Hematopoietic multipotent progenitor cell (in vitro differentiated cells): ENCODE measurements at places on chromosomes 13 and 19.

DNA sequence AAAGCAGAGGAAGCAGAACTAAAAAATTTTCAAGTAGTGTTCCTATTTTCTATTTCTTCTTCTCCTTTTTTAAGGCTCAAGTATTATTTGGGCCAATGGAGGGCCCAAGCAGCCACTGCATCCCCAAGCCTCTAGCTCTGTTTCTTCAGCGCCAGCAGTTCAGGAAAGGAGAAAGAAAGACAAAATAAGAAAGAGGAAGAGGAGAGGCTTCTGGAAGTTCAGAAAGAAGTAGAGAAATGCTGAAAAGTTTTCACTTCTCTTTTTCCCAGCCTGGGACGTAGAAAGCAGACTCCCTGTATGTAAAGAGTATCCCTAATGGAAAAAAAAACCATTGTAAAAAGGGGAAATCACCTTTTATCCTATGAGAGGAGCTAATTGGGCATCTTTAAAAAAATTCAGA is 165.5 kb upstream of the KLF12 start:
- DNase-seq = no peak

- DNase-seq = peak; percentile 13
Measured at GRCh38 chr13:27556109-27556508, 64.2 kb downstream of the LNX2 start.

DNA sequence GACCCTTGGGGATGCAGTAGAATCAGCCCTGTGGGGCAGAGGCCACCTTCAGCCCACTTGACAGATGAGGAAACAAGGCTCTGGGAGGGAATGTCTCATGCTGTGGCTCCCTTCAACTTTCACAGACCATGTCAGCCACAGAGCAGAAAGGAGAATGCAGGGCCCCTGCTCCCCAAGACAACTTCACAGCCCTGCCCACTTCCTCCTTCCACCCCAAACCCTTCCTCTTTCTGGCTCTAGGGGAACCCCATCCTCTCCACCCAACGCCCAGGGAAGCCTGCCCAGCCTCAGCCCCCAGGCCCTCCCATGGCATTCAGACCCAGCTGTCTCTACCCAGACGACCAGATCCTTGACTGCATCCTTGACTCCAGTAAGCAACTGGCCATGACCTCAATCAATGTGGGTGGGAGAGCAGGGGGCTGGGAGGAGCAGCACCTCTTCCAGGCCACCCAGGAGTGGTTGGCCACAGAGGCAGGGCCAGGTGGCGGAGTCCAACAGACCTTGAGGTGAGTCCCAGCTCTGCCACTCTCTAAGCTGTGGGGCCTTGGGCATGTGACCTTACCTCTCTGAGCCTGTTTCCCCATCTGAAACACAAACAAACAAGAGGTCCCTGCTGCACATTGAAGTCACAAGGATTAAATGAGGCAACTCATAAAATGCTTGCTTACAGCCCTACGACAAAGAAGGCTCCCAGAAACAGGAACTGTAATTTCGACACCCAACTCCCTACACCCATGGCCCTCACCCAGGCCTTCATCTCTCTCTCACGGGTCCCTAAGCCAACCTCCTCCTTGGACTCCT is 15.8 kb downstream of the DEDD2 start:
- DNase-seq = peak; percentile 82

- no peak for DNase-seq
Measured at GRCh38 chr19:39411081-39411831, 1.2 kb upstream of the PLEKHG2 start.

- no peak for DNase-seq
Measured at GRCh38 chr13:50914176-50914700, 4.6 kb downstream of the RNASEH2B start.

DNA sequence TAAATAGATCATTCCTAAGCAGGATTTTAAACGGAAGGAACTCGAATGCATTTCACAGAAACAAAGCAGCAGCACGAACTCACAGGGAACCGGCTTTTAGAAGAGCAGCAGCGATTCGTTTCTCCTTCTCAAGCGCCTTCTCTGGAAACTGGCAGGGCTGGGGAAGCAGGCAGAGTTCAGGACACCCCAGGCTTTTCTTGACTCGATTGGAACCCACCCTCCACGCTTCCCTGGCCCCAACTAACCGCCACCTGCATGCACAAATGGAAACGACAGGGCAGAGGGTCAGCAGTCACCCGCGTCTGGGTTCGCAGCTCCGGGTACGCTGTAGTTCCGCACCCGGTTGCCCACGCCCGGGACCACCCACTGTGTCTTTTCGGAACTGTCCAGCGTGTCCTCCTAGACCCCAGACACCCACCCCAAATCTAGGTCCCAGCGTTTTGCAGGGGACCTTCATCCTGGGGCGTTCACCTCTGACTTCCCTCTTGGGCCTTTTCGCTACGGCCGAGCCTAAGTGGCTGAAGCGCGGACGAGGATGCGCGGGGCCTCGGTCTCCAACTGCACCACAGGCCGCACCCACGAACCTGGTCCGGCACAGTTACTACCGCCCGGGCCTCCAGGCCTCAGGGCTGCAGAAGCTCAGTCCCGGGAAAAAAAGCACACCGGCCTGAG is 500 bp downstream of the ZFP30 start:
- DNase-seq = peak; percentile 42

GRCh38 chr19:50315773-50316448 is 13.3 kb downstream of the KCNC3 start:
- no peak for DNase-seq

DNA sequence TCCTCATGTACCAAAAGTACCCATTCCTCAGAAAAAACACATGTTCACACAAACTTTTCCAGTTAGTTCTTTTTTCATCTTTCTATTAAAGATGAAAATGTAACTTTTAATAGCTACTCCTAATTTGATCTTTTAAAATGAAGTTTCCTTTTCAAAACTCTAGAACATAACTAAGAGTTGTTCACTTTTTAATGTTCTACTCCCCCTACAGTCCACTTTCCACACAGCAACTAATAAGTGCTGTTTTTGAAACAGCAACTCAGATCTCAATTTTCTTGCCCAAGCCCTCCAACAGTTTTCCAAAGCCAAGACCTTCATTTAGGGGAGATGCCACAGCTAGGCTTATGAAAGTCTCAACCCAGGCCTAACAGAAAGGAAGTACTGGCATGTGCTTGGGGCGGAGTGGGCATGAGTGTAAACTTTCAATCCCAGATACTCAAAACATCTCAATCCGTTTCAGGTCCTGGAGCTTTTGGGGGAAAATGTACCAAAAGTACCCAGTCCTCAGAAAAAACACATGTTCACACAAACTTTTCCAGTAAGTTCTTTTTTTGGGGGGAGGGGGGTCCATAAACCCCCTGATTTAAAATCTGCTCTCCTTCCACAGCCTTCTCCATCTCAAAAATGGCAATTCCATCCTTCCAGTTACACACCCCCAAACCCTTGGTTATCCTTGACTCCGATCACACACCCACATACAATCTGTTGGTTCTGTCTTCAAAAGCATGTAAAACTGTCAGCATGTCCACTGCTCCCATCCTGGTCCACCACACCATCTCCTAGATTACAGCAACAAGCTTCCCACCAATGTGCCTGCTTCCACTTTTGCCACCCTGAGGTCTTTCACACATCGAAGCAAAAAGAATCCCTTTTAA is 2.0 kb downstream of the FBL start:
- no peak for DNase-seq

DNA sequence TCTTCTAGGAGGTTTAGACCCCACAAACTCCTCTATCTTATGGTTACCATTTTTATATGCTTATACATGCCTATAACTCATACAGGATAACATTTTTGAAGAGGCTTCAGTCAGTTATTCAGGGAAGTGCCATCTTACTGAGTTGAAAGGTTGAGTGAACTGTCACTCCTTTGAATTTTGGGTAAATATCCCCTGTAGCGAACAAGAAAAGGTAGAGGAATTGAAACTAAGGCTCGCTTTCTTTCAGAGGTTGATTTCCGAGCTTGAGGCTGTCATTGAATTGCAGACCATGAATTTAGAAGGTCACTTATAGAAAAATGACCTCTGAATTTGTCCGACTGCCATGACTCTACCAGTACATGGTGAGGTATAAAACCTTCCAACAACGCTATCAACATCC is 35.1 kb downstream of the MICU2 start:
- no peak for DNase-seq
